ENCODE measurements at places on chromosomes 6 and 20. TPM values are rescaled to one million over a fixed set of nuclear protein-coding genes. Genes with fewer than 3 reads are reported as not detected.

GRCh38 chr6:147750413-147750812 lies 241.9 kb downstream of the SAMD5 start:
- DNase-seq: no peak

GRCh38 chr6:52399511-52400312 lies 20.4 kb upstream of the EFHC1 start:
- DNase-seq: no peak

DNA sequence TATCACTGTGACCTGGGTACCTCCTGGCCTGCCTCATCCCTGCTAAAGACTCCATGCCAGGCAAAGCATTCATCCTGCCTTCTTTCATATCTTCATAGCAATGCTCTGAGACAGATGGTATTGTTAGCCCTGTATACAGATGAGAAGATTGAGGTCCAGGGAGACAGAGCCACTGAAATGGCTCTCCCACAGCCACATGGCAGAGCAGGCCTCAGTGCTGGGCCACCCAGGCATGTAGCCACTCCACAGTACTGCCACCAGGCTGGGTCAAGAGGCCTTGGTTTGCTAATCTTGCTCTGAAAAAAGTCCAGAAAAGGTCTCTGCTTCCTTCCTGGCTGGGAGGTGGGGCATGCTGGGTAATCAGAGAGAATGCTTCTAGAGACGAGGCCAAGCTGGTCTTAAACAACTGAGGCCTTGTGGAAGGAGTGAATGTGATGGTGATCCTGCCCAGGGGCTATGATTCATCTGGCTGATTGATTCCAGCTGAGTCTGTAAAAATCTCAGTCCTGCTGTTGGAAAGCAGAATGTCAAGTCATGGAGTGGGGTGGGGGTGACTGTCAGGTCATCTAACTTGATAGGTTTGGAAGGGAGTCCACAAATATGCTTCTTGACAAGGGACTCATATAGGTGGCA lies 29.8 kb downstream of the HM13 start:
- DNase-seq: no peak

DNA sequence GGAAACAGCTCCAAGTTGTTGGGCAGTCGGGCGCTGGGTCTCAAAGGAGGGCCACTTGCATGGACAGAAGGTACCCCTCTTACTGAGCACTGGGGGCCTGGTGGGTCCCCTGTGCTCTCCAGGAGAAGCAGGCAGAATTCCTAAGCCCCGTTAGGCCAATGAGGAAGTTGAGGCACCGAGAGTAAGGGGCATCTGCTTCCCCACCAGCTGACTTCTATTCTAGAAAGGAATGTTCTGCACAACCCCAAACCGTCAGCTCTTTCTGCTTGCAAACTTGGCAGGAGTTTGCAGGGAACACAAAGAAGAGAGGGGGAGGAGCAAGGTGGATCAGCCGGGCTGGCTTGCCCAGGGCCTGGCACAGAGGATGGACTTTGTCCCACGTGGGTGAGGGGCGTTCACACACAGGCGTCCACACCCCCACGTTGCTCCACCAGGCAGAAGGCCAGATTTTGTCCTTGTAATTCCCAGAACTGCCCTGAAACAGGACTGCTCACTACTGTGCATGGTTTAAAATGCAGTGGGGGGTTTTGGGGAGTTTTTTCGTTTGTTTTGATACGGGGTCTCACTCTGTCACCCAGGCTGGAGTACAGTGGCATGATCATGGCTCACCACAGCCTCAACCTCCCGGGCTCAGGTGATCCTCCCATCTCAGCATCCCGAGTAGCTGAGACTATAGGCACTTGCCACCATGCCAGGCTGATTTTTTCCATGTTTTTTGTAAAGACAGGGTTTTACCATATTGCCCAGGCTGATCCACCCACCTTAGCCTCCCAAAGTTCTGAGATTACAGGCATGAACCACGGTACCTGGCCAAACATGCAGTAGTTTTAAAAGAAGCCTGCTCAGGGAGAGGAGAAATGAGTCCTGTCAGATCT lies 93.3 kb downstream of the SNX5 start:
- no peak for DNase-seq

DNA sequence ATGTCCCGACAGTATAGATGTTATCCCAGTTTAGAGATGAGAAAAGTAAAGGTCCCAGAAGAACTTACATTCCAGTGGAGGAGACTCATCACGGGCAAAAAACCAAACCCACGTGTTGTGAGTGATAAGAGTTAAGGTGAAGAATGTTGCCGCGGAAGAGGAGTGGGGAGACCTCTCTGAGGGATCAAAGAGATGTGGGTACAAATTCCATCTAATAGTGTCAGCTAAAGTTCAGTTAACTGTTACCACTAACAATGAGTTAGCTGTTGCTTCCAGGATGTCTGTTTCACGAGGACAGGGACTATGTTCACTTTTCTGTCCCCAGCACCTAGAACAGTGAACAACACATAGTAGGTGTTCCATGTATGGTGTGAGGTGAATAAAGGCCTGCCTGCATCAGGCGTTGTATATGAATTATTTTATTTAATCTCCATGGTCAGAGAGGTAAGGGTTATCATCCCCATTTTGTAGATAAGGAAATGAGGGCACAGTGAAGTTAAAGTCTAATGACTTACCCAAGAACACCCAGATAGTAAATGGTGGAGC lies 39.8 kb upstream of the RSPO4 start:
- DNase-seq: no peak

The PTCRA gene
- total RNA-seq: not detected

The TEAD3 gene
- 1.8 TPM for total RNA-seq

The DEFB132 gene
- not detected for total RNA-seq

Data from glomerular endothelial cell (primary cell).